ENCODE measurements at places on chromosomes 6 and 20.

- DNase-seq = no peak
Observed at GRCh38 chr6:135871878-135872277, 20.4 kb downstream of the PDE7B start.

- DNase-seq = no peak
Observed at GRCh38 chr20:12262747-12263146, 345.1 kb downstream of the BTBD3 start.

DNA sequence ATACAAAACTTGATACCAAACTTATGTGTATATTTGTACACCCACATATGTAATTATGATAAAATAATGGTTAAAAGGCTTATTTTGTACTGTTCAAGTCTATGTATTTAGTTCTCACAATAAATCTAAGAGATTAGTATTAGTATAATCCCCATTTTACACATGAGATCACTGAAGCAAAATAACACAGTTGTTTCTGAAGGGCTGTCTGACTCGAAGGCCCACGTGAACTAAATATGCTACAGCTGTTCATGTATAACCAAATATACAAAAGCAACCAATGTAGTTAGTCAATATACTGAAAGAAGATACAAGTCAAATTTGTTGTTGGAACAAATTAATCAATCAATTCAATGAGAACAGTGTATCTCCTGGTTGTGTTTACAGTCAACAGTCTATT lies 959.2 kb downstream of the EPHA7 start:
- no peak for DNase-seq

- no peak for DNase-seq
Observed at GRCh38 chr6:15946701-15947385, 182.0 kb upstream of the MYLIP start.

GRCh38 chr6:143196525-143197225 lies 136.0 kb downstream of the AIG1 start:
- DNase-seq = no peak

DNA sequence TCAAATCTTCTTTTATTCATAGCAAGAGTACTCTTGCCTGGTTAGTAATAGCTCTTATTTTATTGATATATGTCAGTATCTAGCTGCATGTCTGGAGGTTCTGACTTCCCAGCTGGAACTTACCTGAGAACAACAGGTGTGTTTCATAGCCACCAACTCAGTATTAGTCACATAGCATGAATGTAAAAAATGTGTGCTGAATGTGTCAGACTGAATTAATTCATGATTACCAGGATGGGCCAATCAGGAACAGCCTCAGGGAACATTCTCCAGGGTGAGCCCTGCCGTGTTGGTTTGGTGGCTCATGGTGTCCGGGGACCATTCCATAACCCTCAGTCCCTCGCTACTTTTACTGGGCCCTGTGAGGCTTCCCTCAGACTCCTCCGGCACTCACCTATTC lies 99.7 kb downstream of the TULP4 start:
- DNase-seq = no peak
